Thoracic aorta (tissue), 2 donors: ENCODE measurements at places on chromosomes 1 and 21. TPM values are rescaled to one million over a fixed set of nuclear protein-coding genes. Genes with fewer than 3 reads are reported as not detected.

- DNase-seq = no peak
These were observed 55.8 kb downstream of the SH3GLB1 start for GRCh38 chr1:86760199-86760598.

DNA sequence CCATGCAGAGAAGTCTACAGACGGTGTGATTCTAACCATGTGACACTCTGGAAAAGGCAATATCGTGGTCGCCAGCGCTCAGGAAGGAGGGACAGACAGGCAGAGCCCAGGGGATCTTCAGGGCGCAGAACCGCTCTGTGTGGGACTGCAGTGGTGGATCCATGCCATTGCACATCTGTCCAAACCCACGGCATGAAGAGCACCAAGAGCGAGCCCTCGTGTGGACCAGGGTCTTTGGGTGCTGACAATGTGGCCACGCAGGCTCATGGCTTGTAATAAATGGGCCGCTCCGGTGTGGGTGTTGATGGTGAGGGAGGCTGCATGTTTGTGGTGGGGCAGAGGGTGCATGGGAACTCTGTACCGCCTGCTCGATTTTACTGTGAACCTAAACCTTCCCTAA is 25.3 kb upstream of the POFUT2 start:
- DNase-seq = no peak

GRCh38 chr1:85461216-85461918 is 3.6 kb downstream of the DDAH1 start:
- no peak for DNase-seq

DNA sequence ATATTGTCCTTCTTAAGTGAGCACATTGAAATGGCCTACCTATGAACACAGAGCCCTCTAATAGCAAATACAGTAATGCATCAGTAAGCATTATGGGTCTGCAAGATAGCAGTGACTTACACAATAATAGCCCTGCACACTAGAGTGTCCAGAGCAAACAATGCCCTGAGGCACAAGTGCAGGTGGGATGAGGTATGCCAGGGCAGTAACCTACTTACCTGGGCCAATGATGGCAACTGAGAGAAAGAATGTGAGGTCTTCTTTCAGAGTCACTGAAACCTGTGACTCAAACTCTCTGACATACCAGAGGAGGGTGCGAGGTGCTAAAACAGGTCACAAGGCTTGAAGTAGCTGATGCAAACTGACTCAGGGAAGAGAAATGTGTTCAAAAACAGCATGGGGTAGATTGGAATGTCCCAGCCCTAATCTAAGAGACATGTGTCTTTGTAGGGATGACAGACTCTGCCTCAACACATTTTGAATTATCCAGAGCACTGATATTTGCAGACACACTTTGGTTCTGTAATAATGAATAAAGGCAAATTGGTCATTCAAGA is 168.5 kb upstream of the RUNX1 start:
- DNase-seq = no peak

DNA sequence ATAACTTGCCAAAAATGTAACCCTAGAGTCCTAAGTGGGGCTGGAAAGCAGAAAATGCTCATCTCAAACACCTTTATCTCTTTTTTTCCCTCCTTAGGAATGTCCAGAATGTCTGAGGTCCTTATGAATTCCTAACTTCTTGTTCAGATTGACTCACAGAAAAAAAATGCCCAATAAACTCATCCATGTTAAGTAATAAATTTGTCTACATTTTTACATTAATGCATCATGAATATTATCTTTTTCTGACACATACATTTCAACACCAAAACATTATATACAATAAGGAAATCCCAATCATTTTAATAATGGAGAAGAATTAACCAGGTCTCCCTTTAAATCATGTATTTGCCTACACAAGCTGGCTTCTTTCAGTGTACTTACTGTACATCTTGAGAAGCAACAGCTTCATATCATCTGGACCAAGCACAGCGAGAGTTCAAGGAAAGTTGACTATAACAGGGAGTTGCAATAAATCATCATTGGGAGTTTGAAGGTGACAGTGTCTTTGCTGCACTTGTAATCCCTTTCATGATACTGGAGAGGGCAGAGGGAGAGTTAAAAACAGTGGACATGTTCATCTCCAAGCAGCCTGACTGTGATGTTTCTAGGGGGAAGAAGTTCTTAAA is 565.2 kb downstream of the LTN1 start:
- no peak for DNase-seq

DNA sequence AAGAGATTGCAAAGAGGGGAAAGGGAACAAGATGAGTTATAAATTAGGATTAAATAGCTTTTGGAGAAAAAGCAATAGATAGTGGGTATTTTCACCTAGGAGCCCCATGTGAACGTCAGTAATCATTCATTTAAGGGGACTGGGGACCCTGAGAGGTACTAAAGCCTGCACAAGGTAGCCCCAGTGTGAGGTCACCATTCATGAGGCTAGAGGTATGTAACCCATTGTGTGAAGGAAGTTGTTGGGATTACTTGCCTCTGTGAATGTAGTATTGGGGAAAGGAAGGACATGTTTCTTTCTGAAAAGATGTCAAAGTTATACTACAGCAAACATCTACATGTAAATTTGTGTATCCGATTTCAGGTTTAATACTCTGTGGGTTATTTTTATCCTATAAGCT is 276.8 kb downstream of the TBX15 start:
- DNase-seq = no peak

GRCh38 chr1:65531972-65532570 is 111.6 kb downstream of the LEPR start:
- DNase-seq = no peak

PTPRF gene
- 55.1 TPM for total RNA-seq

GRCh38 chr1:15130607-15131006 is 22.9 kb upstream of the TMEM51 start:
- no peak for DNase-seq

DNA sequence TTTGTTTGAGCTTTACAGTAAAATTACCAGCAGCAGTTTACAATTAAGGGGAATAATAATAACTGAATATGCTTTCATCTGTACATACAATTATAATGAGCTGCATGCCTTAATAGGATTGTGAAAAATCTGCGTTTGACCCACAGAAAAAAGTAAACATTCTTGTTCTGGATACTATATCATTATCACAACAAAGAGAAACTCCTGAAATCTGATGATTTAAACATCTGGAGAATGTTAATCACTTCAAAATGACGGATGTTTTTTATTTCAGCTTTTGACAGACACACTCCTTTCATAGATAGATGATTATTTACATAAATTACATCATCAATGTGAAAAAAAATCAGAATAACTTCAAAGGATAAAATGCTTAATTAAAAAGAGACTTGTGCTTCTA is 58.5 kb downstream of the TYW3 start:
- no peak for DNase-seq

DNA sequence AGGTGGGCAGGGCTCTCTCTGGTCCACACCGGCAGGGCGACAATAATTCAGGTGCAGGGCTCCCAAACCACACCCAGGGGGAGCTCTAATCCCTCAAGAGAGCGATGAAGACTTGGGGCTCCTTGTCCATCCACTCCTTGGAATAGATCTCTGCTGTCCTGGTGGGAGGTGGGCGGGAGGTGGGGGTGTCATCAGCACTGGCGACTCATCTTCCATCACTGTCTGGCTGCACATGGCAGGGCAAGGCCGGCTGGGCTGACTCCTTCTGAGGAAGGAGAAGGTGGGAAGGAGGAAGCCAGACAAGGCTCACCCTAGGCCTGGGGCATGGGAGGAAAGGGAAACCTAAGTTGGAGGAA is 29.3 kb downstream of the TNNT2 start:
- DNase-seq = no peak

- DNase-seq = no peak
These were observed 12.0 kb downstream of the MIIP start for GRCh38 chr1:12031039-12031980.

KCNE2 gene
- not detected for total RNA-seq

VASH2 gene
- total RNA-seq = 0.42 TPM

DNA sequence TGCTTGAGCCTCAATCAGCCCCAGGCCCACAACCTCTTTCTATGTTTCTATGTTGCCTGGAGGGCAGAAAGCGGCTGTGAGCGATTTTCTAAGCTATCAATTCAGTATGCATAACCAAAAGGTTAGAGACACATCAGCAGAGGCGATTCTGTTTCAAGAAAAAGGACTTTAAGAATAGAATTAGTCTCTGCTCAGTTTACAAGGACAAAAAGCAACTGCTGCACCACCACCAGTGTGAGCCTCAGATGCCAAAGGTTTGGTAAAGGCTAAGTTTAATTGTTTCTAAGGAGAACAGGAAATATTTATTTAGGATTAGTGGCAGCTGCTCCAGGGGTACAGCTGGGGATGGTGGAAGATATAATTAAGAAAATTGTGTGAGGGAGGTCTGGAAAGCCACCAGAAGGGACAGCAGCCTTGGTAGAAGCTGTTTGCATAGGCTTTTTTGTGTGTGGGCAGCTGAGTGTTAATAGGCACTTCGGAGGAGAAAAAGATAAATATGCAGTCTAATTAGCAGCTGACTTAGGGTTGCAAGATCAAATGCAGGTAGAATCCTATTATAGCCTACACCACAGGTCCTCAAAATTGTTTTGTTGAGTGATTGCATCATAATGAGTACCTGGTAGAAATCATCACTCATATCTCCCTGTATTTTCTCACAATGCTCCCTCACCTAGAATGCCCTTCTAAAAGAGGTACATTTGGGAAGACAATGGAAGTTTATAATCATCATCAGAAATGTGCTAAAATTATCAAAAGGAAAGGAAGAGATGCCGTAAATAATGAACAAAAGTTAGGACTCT is 35.8 kb downstream of the ZC3H11B start:
- no peak for DNase-seq

DNA sequence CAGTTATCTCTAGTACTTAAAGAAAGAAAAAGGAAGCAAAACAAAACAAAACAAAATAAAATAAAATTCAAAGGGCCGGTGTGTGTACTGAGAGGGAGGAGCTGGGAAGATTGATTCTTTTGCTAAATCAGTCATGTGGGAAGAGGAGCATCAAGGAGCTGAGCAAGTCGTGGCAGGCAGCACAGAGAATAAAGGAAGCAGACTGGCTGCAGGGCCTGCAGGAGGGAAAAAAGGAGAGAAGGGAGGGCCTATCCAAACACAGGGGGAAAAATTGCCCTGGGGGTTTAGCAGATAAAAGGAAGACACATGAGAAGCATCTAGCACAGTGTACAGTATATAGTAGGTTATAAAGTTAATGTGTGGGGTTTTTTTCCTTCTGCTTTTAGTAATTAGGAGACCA is 27.6 kb downstream of the AGO4 start:
- DNase-seq = no peak

GRCh38 chr1:55468142-55468795 is 253.1 kb upstream of the USP24 start:
- DNase-seq = no peak

AMY1B gene
- not detected for total RNA-seq

DNA sequence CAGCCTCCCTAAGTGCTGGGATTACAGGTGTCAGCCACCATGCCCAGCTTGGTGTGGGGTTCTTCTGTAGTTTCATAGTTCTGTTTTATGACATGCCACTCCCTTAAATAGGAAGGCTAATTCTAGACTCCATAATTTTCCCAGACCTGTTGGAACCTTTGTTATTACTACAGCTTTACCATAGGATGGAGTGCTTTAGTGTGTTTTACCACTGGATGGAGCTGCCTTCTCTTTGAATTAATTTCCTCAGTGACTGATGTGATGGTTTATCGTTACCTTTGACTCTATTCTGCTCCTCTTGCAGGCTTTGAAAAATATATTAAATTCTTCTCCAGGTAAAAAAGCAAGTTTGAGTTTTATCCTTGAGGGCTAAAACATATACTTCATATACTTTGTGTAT is 84.6 kb upstream of the NEK7 start:
- DNase-seq = no peak

CD58 gene
- total RNA-seq = 44.2 TPM

DNA sequence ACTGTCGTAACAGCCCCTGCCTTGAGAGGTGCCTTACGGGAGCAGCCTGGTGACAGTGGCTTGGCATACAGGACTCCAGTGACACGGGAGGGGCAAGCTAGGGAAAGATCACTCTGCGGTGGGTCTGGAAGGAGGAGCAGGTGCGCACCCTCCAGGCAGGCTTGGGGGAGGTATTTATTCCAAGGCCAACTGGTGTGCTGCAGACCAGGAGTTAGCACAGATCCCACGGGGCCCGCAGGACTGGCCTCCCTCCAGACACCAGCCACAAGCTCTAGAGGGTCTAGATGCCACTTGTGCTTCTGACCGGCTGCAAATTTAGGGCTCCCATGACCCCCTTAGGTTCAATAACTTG is 22.1 kb downstream of the PSEN2 start:
- no peak for DNase-seq

KRTAP11-1 gene
- total RNA-seq = not detected

S100A7A gene
- total RNA-seq = not detected

HPCAL4 gene
- total RNA-seq = not detected

DNA sequence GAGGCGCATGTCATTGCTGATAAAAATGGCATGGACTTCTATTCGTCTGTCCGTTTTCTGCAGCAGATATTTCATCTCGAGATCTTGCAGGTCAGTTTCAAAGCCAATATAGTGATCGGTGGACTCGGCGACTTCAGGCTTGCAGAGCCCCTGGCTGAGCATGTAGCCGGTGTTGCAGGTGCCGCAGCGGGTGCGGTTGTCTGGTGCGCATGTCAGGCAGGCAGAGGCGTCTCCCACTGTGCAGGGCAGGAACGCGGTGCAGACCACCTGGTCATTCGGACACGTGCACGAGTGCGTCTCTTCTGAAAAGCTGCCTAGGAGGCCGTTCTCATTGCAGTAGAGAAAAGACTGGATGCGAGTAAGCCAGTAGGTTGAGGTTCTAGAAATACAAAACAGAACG is 378.9 kb downstream of the BRINP3 start:
- DNase-seq = no peak

- DNase-seq = no peak
These were observed 207.0 kb upstream of the SAMSN1 start for GRCh38 chr21:14753069-14753465.

GRCh38 chr1:236117710-236118109 is 24.6 kb upstream of the GPR137B start:
- no peak for DNase-seq
